ENCODE measurements at places on chromosomes 4 and X.
A peak's percentile ranks its signal among the peaks of the same experiment; 100 is the strongest.

- no peak for DNase-seq
Measured at GRCh38 chrX:116031331-116031730, 139.2 kb upstream of the AGTR2 start.

GRCh38 chr4:86594559-86595425, 677 bp downstream of the PTPN13 start:
- peak; percentile 45 for DNase-seq

DNA sequence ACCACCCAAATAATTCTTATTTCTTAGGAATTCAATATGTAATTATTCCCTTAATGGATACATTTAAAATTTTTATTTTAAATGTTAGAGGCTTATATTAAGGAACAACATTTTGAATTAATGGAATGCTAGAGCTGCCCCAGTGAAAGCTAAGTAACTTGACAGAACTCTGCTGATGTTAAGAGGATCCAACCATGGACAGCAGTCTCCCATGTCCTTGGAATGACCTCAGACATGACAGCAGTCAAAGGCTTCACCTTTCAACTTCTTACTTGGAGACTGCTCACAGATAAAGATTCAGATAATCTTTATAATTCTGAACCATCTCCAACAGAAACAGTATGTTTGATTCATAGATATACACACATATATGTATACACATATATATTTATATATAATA, 17.2 kb downstream of the PDLIM3 start:
- DNase-seq = no peak

DNA sequence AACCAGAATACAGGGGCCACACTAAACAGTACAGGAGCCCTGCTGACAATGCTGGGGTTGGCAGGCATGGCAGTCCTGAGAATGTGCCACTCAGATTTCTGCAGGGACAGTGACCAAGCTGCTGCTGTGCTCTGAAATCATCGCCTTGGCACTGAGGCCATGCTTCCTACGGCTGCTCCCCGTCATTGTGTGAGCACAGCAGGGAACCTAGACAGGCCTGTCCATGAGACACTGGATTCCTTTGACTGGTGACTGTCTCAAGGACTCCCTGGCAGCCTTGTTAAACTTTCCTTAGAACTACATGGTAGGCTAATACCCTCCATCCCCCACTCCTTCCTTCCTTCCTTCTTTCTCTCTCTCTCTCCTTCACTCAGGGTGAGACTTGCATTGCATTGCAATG, 111.4 kb downstream of the LUZP4 start:
- no peak for DNase-seq

DNA sequence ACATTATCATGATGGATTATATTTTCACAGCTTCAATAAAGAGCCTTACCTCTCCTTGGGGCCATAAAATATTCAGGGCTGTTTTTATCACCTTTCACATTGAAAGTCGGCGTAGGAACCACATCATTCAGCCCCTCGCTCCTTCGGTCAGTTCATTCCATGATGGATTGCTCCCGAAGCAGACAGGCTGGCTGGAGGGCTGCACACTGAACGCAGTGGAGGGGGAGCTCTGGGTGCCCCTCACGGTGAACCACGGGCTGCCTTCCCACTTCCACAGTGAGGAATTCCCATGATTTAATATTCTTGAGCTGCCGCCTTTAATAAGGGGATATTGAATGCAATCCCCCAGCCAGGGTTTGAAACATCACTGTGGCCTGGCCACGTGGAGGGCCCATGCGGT, 16.0 kb downstream of the PPP2R2C start:
- DNase-seq = no peak

GRCh38 chr4:144340931-144341330, 200.4 kb upstream of the GYPA start:
- no peak for DNase-seq

GRCh38 chrX:128816919-128817318, 706.4 kb downstream of the SMARCA1 start:
- peak; percentile 2 for DNase-seq

GRCh38 chr4:142414366-142414990, 431.6 kb downstream of the INPP4B start:
- DNase-seq = no peak

GRCh38 chr4:57989430-57989829, 879.2 kb upstream of the IGFBP7 start:
- DNase-seq = no peak

DNA sequence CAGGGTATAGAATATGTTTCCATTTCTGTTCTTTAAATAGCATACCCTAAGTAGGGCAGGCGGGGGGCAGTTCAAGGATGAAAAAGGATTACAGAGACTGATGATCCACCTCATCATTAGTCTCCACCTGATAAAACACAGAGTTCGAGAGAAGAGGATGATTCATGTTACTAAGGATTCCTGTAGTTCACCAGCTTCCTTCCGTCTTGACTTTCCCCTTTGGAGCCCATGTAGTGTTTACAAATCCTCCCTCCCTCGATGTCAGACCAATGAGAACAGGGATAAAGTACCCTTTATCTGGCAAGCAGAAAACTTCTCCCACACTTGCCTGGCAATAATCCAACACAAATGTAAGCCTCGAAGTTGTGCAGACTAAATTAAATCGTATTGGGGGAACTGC, 526.3 kb upstream of the FAM241A start:
- DNase-seq = no peak

- DNase-seq = no peak
Measured at GRCh38 chr4:48483777-48484493, 792 bp downstream of the SLC10A4 start.

Data from NCI-H2029 treated with DMSO at 0.1 percent for 48 hours (cell line).